ENCODE measurements at places on chromosomes 2 and 18. TPM values are rescaled to one million over a fixed set of nuclear protein-coding genes. Genes with fewer than 3 reads are reported as not detected.

SNRPD1 gene
- total RNA-seq: 2.3 TPM

LIMS3 gene
- total RNA-seq: 2.0 TPM

IL1A gene
- total RNA-seq: 2.5 TPM

GALR1 gene
- total RNA-seq: not detected

MTCL1 gene
- 4.5 TPM for total RNA-seq

MXD1 gene
- total RNA-seq: 26.0 TPM

RAB27B gene
- 16.6 TPM for total RNA-seq

SERPINB13 gene
- not detected for total RNA-seq

ANKAR gene
- total RNA-seq: 9.0 TPM

RND3 gene
- total RNA-seq: 13.0 TPM

INPP4A gene
- total RNA-seq: 36.0 TPM

TTL gene
- 11.5 TPM for total RNA-seq

DNA sequence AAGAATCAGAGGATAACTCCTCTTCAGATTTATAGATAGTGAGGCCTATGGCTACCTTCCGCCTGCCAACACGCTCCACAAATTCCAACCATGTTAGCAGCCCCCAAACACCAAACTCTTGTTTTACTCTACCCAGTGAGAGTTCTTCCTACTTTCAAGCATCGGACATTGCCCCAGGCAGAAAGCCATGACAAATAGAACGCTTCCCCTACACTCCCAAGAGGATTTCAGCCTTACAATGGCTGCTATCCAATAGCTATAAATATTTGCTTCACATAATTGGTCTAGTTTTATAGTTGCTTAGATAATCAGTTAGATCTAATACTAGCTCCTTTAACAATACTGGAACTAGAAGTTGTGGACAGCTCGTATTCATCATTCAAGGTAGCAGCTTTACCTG is 503.4 kb upstream of the VRK2 start:
- H3K27ac ChIP-seq: no peak overlapping the region
- no peak for DNase-seq
- no peaks in the 10 kb centered on the region for H3K4me1 ChIP-seq
- H3K36me3 ChIP-seq: no peaks in the 10 kb centered on the region
- no peak overlapping the region for H3K4me3 ChIP-seq

DNA sequence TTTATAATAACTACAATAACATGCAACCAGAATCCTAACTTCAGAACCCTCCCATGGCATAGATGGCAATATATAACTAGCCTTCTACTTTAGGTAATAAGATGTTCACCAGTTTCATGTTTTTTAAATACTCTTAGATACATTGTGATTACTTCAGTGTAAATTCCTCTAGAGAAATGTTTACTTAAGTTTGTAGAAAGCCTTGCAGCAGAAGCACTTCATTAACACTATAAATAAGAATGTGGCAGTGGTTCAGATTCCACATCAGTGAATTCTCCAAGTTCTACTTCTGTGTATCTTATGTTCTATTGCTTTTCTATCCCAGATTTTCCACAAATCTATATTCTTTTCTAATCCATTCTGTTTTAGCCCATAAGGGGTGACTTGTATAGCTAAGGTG is 1.2 kb upstream of the RAD51AP2 start:
- no peak overlapping the region for H3K27ac ChIP-seq
- H3K4me3 ChIP-seq: no peak overlapping the region
- no peaks in the 10 kb centered on the region for H3K4me1 ChIP-seq
- no peak for DNase-seq
- H3K27me3 ChIP-seq: no peaks in the 10 kb centered on the region
- no peaks in the 10 kb centered on the region for H3K36me3 ChIP-seq

GRCh38 chr2:160275656-160276055 is 75.6 kb upstream of the ITGB6 start:
- peaks cover 30% of the 10 kb centered on the region for H3K4me1 ChIP-seq
- DNase-seq: no peak

DNA sequence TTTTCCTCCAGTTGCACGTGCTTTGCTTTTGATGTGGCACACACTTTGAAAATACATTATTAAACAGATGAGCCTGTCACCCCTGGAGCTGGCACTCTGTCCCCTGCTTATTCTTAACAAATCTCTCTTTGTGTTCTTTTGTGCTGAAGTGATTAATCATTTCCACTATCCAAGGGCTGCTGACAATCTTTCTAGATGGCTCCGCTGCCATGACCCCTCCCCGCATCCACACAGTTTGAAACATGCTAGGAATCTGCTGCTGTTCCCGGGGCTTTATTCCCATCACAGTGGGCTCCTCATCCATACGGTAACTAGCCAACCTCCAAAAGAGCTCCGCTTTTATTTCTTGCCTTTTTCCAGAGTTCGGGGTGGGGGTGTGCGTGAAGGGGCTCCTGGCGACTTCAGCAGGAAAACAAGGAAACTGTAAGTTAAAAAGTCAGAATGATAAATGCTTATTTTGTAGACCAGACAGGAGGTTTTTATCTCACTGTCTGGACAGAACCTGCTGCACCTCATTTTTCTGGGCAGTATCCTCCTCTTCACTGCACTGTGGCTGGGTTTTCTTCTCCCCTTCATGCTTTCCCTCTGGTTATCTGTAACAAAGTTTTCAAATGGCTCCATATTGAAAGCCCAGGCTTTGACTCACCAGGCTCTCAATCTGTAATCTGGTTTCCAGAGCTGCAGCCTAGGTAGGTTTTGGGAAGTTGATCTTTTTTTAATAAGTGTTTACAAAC is 319.7 kb downstream of the AFF3 start:
- no peak for DNase-seq
- no peaks in the 10 kb centered on the region for H3K36me3 ChIP-seq
- H3K4me1 ChIP-seq: no peaks in the 10 kb centered on the region
- H3K4me3 ChIP-seq: no peak overlapping the region
- H3K27ac ChIP-seq: no peak overlapping the region

DNA sequence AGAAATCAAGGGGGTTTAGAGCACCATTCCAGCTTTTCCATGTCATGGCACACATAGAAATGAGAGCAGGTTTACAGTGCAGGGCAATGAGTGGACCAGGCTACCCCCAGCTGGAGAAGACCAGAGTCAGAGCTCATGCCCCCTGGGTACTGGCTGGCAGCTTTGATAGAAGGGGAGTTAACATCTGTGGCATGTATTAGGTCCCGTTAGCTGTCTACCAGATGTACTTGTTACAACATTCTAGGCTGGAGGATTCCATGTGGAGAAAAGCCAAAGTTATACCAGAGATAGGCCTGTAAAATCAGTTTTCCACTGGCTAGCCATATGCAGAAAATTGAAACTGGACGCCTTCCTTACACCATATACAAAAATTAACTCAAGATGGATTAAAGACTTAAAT is 109.2 kb downstream of the CCDC85A start:
- H3K4me1 ChIP-seq: no peaks in the 10 kb centered on the region
- H3K27ac ChIP-seq: no peak overlapping the region
- DNase-seq: no peak
- no peaks in the 10 kb centered on the region for H3K27me3 ChIP-seq

- no peaks in the 10 kb centered on the region for H3K4me1 ChIP-seq
- H3K4me3 ChIP-seq: no peak overlapping the region
- H3K36me3 ChIP-seq: no peaks in the 10 kb centered on the region
- no peak overlapping the region for H3K27ac ChIP-seq
- no peak for DNase-seq
- H3K27me3 ChIP-seq: no peaks in the 10 kb centered on the region
Measured at GRCh38 chr18:31581498-31582197, 10.0 kb upstream of the TTR start.

DNA sequence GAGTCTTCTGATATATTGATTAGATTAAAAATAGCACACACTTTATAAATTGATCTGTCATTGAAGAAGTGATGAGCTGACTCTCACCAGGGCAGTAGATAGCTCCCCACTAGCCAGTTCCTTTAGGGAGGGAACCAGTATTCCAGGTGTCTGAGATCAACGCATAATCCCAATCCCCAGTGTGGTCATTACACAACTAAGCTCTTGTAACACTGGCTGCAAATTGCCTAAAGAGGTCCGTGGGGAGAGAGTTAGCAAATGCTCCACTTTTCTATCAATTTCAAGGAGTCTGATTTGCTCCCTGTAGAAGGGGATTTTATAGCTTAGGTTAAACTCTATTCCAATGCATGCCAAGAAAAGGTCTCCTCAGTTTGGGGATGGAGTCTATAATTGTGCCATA is 7.7 kb downstream of the SLC14A1 start:
- no peak overlapping the region for H3K27ac ChIP-seq
- DNase-seq: no peak
- no peaks in the 10 kb centered on the region for H3K4me1 ChIP-seq
- H3K27me3 ChIP-seq: no peaks in the 10 kb centered on the region

DNA sequence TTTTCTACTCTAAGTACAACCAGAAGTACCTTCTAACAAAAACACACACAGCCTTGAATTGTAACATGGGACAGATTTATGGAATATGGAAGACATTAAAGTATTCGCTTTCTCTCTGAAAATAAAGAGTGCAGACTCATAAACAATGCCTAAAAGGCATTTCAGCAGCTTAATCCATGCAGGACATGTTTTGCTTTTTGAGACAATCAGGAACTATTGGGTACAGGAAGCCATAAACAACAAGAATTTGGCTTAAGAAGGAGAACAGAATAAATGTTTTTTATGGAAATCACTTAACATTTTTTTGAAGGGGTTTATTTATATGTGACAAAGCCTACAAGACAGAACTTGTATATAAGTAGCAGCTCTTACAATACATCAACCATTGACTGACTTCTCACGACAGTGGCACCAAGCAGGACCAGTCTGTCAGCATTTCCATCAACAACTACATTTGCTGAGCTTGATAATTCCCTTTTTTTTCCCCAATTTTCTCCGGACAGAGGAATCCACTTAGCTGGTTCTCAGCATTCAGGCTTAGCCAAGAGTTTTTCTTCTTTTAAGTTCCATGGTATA is 140.1 kb downstream of the EXOC6B start:
- no peak for DNase-seq
- no peak overlapping the region for H3K27ac ChIP-seq
- H3K36me3 ChIP-seq: no peaks in the 10 kb centered on the region
- H3K27me3 ChIP-seq: no peaks in the 10 kb centered on the region
- H3K4me1 ChIP-seq: no peaks in the 10 kb centered on the region

DNA sequence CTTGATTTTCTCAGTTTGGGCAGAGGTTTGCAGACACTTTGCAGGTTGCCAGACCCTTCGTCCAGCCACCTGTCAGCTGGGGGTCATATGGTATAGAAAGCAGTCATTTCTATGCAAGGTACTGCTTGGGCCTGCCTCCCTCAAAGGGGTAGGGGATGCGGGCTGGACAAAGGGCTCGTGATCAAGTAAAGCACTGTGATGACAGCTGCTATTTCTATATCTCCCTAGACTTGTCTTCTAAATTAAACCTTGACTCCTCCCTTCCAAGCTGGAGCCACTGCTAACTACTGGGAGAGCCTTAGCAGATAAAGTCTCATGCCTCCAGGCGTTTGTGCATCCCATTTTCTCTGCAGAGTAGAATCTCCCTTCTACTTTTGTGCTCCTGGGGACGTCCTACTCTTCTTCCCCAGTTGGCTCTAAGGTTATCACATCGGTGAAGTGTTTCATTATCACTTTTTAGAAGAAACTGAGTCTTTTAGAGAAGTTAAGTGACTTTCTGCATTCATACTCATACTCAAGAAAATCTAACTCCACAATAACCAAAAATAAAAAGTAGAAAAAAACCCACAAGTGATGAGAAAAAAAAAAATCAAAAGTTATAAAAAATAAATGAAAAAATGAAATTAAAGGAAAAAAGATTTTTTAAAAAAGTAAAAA is 710 bp upstream of the XRCC5 start:
- peaks cover 22% of the 10 kb centered on the region for H3K4me1 ChIP-seq
- no peaks in the 10 kb centered on the region for H3K27me3 ChIP-seq
- peak overlapping the region; percentile 92 for H3K27ac ChIP-seq
- H3K36me3 ChIP-seq: peaks cover 8% of the 10 kb centered on the region
- DNase-seq: no peak

DNA sequence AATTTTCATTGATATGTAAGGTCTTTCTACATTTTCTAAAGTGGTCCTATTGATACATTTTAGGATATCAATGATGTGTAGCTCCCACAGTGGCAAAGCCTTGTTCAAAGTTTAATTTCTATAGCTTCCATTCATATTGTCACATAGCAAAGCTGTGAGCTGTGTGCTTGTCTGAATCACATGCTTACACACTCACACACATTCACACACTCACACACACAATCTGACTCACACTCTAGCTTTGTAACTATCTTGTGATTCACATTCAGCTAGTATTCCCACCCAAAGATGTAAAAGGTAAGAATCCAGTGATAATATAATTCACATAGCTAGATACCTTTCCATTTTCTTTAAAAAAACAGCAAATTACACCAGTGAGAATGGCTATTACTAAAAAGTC is 58.7 kb downstream of the MAPRE2 start:
- H3K4me3 ChIP-seq: no peak overlapping the region
- no peaks in the 10 kb centered on the region for H3K4me1 ChIP-seq
- no peak for DNase-seq
- no peaks in the 10 kb centered on the region for H3K36me3 ChIP-seq
- no peaks in the 10 kb centered on the region for H3K27me3 ChIP-seq
- no peak overlapping the region for H3K27ac ChIP-seq

DNA sequence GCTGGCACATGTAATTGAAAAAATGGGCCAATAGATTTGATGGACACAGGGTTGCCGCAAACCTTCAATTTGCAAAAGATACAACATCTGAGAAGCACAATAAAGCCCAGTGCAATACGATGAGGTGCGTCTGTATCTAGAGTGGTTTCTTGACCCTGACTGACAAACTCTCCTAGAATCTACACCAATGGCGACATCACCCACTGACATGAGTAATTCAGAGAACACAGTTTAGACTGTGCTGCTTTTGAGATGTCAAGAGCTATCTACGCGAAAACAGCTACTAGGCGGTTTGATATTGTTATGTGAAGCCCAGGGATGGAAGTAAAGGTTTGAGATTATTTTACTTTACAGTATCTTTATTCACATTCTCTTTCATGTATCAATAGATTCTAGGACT is 104.9 kb downstream of the EIPR1 start:
- DNase-seq: no peak
- no peaks in the 10 kb centered on the region for H3K27me3 ChIP-seq
- no peak overlapping the region for H3K27ac ChIP-seq
- H3K4me3 ChIP-seq: no peak overlapping the region
- H3K4me1 ChIP-seq: no peaks in the 10 kb centered on the region

- H3K4me3 ChIP-seq: no peak overlapping the region
- H3K36me3 ChIP-seq: no peaks in the 10 kb centered on the region
- H3K27ac ChIP-seq: no peak overlapping the region
- H3K4me1 ChIP-seq: no peaks in the 10 kb centered on the region
Measured at GRCh38 chr2:220310451-220310861, 683.0 kb downstream of the SLC4A3 start.

DNA sequence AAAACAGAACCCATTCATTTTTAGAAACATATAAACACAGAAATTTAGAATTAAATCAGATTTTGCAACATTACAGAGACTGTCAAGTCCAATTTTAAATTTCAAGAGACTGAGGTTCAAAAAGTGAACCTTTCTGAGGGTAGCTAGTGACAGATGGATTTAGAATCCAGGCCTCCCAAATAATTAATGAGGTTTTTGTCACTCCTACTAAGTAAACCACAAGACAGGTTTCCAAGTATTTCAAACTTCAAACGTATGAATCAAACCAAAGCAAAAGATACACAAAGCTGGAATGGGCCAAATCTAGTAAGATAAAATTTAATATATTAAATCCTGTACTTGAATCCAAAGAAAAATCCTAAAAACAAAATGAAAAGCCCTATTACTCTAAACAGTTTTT is 25.3 kb downstream of the PPP4R3B start:
- no peak for DNase-seq
- no peaks in the 10 kb centered on the region for H3K36me3 ChIP-seq
- H3K27ac ChIP-seq: no peak overlapping the region
- no peaks in the 10 kb centered on the region for H3K27me3 ChIP-seq

- H3K36me3 ChIP-seq: no peaks in the 10 kb centered on the region
- no peaks in the 10 kb centered on the region for H3K27me3 ChIP-seq
- no peak for DNase-seq
- no peaks in the 10 kb centered on the region for H3K4me1 ChIP-seq
Measured at GRCh38 chr2:173823543-173823939, 141.6 kb downstream of the SP3 start.
